Stimulated activated CD4-positive, alpha-beta T cell treated with anti-CD3 and anti-CD28 coated beads, Interleukin-2, amount 100 ng/mL, for 48 hours (primary cell): ENCODE measurements at places on chromosomes 12 and 14.

DNA sequence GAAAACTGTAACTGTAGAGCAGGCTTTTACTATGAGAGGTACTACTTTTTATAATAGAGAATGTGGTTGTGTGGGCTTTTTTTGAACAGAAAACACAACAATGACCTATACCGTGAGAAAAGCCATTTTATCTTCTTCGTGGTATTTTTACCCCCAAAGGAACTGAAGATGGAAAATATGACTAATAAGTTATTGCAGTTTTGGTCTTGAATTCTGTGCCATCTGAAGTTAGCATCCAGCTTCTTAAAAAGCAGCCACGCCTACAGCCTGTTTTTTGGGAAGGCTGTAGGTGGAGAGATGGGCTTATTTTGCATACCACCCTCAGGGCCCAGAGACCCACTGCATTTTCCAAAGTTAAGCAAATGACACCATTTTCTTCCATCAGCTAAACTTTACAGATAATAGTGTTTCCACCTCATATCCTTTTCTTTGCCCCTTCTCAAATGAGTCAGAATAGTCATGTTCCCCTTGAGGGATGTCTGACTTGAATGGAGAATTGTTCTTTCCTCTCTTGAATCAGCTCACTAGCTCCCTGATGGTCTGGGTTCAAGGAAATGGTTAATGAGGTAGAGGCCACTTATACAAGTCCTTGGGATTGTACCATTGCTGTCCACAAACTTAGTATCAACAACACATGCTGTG, 53.0 kb downstream of the TBC1D30 start:
- no peak for DNase-seq

DNA sequence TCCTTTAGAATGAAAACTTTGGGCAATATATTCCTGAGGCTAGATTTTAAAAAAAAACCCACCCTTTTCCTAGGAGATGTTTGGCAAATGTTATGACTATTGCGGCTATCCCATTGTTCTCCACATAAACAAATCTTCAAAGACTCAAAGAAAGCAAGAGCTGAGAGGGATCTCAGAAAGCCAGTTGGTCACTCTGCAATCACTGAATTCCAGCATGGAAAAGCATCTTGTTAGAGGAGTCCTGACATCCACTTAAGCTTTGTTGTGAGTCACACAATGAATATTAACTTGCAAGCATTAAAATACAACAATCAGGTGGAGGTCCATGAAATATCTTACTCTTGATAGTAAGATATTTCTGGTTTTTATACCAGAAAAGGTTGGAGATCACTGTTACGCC, 11.0 kb upstream of the PTPRB start:
- no peak for DNase-seq

GRCh38 chr12:45655743-45656142, 73.8 kb upstream of the ARID2 start:
- DNase-seq = no peak

GRCh38 chr12:6866163-6866919, 990 bp upstream of the TPI1 start:
- DNase-seq = no peak

- no peak for DNase-seq
These were observed 277.0 kb downstream of the CEP128 start for GRCh38 chr14:80664576-80664975.

GRCh38 chr12:46571608-46572007, 199.0 kb upstream of the SLC38A2 start:
- no peak for DNase-seq

- DNase-seq = no peak
These were observed 40.9 kb upstream of the VASH1 start for GRCh38 chr14:76720382-76720813.

DNA sequence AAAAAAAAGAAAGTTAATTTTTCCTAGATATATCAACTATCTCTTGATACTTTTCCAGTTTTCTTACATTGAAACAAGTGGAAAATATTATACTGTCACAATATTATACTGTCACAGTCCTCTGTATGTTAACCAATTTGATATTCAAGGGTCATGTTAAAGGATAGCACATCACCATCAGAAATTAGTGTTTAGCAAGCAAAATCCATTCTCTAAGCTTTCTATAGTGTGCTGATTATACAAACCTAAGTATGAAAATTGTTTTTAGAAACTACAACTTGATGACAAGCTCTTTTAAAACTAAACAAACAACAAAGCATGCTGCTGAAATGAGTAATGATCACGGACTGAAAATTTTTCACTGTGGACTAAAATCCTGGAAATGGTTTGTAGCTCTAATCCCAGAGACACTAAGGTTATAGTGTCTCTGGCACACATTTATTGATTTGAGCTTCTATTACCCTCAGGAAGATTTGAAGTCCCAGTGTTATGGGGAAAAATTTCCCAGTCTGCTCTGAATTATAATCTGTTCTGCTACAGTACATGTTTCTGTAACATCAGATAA, 9.7 kb downstream of the SPTSSA start:
- no peak for DNase-seq

GRCh38 chr14:82403987-82404386, 870.3 kb upstream of the SEL1L start:
- DNase-seq = no peak
